Suppressor macrophage treated with lipopolysaccharide for 1 hour (primary cell): ENCODE measurements at places on chromosomes 12 and 14.

DNA sequence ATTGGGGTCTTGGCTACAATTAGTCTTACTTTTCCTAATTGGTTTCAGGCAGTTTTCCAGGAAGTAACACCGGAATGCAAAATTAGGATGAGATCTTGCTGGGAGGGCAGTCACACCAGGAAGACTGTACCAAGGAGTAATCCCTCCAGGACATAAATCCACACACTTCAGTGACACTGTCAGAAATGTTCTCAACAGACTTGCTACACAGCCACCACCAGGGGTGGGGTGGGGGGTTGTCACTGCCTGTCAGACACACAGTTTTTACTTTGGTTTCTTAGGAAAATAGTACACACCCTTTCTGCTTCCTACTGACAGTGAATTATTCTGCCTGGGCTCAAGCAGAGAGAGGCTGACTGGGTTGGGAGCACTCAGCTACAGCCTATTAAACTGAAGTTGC, 102.9 kb upstream of the CCDC196 start:
- no peak for DNase-seq

DNA sequence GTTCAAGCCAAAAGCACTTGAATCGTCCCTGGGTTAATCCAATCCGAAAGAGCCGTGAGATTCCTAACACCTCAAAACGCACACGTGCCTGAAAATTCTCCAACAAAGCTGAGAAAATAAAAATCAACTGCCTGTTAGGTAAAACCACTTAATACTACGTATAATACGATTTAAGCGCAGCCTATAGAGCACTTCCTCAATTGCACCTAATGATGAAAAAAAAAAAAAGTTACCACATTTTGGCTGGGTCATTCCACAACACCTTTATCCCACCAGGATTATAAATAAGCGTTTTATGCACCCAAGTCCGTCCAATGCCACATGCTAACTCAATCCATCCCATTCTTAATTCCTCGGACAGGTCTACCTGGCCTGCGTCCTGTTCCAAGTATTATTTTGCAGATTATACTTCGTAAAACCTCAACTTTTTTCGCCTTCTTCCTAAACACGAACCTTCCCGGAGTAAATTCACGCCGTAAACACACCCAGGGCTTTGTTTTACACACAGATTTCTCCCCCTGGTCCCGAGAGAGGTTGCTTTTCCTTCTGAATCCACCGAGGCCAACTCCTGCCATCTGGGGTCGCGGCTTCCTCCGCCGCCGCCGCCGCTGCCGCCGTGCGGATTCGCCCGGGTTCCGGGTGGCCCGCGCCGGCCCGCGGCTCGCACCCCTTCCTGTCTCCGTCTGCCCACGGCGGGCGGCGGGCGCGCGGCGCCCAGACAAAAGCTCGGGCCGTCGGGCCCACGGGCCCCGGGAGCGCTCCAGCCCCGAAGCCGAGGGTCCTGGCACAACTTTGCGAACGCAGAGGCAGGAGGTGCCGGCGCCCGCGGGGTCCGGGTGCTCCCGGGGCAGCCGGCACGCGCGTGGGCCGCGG, 66.2 kb downstream of the RNF34 start:
- DNase-seq: peak; percentile 54

- DNase-seq: no peak
Measured at GRCh38 chr14:68884031-68885030, 91.5 kb upstream of the ZFP36L1 start.

DNA sequence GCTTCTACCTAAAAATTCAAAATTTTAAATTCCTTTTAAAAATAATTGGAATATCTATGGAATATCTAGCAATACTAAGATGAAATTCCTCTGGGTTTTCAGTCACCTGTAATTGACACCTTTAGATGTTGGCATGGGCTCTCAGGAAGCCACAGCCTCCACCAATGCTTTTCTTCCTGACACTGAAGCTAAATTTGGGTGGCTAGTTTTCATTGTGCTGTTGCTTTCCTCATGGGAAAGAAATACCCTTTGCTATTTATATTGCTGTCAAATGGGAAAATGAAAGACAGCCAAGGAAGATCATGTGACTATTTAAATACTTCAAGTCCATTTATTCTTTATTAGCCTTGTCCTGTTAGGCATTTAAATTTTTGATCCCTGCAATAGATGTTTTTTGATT, 313.0 kb downstream of the NAV3 start:
- DNase-seq: no peak

DNA sequence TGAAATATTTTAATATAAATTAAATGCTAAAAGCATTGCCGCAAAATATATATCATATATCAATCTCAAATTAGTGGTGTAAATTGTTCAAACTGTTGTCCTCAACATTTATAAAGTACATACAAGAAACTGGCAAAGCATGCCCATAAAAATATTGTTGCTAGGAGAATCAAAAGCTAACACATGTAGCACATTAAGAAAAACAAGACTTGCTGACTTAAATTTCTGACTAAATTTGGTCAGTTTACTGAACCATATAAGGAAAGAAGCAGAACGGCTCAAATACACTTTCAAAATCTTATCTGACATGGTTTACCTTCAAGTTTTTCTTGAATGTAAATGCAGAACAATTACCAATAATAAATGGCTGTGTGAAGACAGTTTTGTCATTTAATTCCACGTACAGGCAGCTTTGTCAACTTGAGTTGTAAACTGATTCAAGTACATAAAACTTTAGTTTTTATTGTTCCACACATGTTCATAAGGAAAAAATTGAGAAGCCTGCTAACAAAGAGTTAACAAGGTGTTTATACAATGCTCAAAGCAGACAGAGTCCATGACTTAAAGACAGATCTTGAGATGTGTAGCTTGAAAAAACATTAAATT, 50.4 kb downstream of the PPP1R12A start:
- no peak for DNase-seq

- no peak for DNase-seq
Measured at GRCh38 chr12:118034429-118035189, 18.1 kb downstream of the RFC5 start.

DNA sequence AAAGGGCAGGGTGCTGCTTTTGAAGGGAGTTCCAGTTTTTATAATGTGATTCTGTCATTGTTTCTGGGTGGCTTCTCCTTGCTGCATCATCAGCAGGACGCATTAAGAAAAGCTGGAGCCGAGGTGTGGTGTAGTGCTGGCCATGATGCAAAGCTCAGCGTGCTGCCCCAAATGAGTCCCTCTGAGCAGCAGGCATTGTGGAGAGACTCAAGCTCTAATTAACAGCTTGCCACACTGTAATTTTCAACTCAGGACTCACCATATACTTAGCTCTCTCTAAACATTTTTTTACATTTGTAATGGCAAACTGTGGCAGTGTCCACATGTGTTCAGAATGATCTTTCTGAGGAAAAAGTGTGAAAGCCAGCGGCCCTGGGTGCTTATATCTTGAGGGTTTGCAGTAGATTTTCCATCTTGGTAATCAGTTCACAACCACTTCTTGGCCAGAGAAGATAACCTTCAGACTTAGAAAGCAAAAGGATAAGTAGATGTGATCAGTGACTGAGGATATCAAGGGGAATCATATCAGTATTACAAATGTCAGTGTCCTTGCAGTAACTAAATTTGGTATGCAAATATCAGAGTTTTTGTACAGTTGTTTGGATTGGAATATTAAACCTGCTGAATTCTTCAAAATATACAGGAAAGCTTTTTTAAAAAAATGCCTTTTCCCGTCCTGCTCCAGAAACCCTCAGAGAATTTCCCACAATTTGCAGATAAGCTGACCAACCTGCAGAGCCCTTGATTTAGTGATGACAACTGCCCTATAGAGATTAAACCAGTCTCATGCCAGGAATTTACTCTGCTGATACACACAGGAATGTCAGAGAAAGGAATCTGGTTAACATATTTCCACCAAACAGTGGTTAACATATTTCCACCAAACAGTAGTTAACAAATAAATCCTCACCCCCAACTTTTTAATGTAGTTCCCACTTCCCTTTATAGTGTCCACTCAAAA, 63.6 kb downstream of the DAAM1 start:
- DNase-seq: no peak

DNA sequence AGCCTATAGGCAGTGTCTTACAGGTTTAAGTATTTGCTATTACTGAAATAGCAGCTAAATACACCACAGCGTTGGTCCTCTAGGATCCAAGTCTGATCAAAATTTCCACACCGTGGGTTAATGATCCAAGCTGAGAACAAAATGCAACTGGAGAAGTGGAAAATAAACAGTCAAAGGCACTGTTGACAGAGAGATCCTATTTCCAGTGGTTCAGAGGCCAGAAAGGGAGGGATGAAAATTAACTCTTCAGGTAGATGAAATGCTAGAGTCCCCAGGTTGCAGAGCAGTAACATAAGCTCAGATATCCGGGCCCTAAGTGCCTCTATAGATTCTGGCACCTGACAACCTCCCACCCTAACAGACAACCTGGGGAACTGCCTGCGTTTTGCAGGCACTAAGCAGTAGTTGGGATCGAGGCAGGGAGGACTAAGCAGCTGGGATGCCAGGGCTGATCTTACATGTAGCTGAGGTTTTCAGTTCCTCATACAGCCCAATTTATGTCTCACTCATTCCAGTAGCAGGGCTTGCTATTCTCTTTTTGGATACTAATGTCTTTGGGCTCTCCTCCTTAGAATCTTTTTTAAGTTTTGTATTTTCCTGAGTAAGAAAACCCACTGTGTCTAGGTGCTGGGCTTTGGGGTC, 42.7 kb upstream of the CRACR2A start:
- DNase-seq: no peak

GRCh38 chr12:24742378-24742777, 206.5 kb downstream of the BCAT1 start:
- DNase-seq: peak; percentile 85

- DNase-seq: peak; percentile 80
Measured at GRCh38 chr14:102323102-102323501, 3.6 kb downstream of the ZNF839 start.

DNA sequence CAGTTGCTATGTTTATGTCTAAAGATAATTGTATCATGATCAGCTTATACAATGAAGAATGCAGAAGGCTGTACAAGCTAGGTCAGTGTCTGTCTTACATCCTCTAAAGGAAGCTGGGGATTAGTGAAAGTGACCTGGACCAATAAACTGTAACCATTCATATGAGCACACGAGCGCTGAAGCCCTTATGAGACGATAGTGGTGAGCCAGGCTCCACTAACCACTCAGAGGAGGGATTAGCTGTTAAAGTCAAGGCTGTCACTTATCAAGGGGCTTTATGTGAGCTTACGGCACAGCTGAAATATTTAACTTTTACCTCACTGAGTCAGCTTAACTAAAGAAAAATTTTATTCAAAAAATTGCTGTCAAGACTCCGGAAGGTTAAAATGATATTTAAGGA, 30.3 kb downstream of the NDUFA12 start:
- no peak for DNase-seq

GRCh38 chr14:104252256-104253215, 114.1 kb downstream of the KIF26A start:
- no peak for DNase-seq

- DNase-seq: no peak
Measured at GRCh38 chr14:105083926-105084685, 18.9 kb upstream of the GPR132 start.

GRCh38 chr14:22814941-22815713, at the start of gene SLC7A7:
Gene SLC7A7, minus strand, starts transcription at chr14:22815435. Its CDS starts 2,037 bp downstream, at chr14:22813398.
- DNase-seq: no peak

DNA sequence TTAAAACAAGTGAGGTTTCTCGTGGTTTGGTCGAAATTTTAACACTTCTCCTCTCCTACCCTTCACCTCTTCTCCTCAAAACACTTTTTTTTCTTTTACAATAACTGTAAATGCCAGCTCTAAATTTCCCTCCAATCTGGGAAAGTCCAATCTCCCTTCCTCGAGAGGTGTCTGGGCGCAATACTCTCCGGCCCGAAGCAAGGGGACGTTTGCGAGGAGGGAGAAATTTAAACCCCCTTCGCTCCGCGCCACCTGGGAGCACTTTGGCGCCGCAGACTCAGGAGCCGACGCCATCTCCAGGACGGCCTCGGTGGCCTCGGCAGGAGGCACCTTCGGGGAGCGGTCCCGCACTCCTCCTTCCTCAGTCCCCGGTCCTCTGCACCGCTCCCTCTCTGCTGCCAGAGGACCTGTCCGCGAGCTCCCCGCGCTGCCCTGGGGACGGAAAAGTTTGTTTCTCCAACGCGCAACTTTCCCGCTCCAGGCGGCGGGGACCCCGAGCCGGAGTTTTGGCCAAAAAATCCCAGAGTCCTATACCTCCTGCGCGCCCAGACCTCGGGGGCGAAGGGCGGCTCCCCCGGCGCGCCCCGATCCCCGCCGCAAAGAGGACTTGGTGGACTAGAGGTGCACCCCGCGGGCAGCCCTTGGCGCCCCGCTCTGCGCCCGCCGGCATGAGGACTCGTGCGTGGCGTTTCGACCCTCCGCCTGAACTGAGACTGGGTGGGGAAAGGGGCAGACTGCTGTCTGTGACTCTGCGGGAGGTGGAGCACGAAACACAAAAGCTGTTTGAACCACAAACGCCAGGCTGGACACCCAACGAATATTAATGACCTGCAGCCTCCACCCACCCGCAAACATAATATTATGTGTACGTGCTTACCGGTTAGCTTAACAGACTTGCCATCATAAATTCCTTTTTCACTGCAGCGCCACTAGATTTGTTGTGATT, 95.2 kb upstream of the HMGA2 start:
- no peak for DNase-seq

- peak; percentile 51 for DNase-seq
Measured at GRCh38 chr14:88128816-88129215, 123.9 kb downstream of the GPR65 start.

- no peak for DNase-seq
Measured at GRCh38 chr14:89491711-89492381, 74.8 kb upstream of the FOXN3 start.

DNA sequence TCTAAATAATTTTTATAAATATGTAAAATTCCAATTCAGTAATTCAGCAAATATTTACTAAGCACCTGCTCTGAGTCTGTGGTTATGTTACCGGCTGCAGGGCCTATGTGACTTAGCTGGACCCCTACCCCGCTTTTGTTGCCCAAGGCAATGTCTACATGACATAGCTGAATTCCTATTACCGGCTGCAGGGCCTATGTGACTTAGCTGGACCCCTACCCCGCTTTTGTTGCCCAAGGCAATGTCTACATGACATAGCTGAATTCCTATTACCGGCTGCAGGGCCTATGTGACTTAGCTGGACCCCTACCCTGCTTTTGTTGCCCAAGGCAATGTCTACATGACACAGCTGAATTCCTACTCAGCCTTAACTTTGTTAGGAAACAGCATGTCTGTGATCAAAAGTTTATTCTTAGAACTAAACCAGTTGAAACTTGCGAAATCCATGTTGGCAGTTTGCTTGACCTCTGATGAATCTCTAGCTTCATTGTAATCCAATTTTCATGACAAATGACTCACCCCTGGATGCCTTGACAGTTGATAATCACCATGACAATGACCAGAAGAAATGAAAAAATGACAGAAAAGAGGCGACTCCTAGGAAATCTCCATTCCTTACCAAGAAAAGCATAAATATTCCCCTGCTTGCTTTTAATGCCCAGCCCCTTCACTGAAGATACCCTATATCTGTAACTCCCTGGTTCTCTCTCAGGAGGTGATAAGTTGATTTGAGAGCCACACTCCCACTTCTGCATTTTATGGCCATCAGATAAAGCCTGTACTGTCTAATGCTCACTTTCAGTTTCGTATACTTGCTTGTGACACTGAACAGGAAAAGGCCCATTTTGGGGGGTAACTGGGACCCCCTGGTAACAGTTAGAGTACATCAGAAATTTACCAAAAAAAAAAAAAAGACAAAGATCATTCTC, 148.4 kb upstream of the SYT10 start:
- DNase-seq: peak; percentile 65
